Right ventricle myocardium superior (tissue), 1 donor: ENCODE measurements at places on chromosomes 6 and 20.

DNA sequence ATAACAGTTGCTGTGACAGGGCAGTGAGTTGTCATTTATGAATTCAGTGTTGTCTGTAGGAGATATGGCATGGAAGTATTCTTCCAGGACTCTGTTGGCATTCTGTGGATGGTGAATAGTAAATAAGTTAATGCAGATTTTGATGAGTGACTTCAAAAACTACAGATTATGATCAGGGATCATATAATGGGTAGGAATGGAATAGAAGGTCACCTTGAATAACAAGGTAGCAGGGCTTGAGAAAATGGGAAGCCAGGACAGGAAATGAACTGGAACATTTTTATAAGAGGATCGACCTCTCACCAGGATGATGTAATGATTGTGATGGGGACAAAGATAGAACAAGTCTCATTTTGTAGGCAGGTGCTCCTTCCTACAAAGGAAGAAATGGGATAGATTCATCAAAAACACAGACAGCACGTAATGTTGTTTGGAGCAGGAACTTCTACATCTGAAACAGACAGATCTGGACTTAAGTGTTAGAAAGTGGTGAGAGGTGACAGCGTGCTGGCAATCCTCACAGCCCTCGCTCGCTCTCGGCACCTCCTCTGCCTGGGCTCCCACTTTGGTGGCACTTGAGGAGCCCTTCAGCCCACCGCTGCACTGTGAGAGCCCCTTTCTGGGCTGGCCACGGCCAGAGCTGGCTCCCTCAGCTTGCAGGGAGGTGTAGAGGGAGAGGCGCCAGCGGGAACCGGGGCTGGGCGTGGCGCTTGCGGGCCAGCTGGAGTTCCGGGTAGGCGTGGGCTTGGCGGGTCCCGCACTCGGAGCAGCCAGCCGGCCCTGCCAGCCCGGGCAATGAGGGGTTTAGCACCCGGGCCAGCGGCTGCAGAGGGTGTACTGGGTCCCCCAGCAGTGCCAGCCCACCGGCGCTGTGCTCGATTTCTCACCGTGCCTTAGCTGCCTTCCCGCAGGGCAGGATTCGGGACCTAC is 30.8 kb upstream of the SSR1 start:
- no peak for DNase-seq

GRCh38 chr20:23320317-23320716 is 30.3 kb upstream of the NXT1 start:
- DNase-seq: no peak

GRCh38 chr6:154360476-154360875 is 3.9 kb upstream of the IPCEF1 start:
- no peak for DNase-seq

- DNase-seq: no peak
Observed at GRCh38 chr6:142521791-142522190, 220.0 kb downstream of the ADGRG6 start.

DNA sequence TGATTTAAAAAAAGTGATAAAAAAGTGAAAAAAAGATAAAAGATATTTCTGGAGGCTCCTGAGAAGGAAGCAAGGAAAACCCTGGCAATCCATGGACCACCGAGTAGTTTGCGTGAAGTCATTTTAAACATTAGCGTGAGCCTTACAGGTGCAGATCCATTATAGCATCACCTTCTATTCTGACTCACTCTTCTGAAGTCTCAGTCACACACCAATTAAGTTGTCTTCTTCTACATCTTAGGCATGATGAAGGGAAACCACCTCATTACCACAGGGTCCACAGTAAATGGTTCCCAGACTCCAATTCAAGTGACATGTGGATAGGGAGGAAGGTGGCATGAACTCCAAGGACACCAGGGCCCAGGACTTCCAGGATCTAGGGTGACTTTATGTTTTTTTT is 99.1 kb downstream of the GJA10 start:
- no peak for DNase-seq

DNA sequence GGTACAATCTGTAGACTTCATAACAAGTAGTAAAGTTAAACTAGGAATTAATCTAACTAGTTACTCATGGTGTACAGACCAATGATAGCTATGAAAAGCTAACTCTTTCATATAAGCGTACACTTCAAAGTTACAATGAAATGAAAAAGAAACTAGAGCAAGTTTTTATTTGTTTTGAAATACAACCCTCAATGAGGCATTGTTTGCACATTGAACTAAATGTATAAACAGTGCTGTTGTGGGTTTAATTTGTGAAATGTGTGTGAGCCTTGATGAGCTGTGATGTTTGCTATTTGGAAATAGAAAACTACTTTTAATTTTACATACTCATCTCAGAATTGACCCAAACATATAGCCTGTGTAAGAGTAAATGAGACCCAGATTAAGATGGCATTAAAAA is 11.1 kb upstream of the EYA4 start:
- DNase-seq: no peak

DNA sequence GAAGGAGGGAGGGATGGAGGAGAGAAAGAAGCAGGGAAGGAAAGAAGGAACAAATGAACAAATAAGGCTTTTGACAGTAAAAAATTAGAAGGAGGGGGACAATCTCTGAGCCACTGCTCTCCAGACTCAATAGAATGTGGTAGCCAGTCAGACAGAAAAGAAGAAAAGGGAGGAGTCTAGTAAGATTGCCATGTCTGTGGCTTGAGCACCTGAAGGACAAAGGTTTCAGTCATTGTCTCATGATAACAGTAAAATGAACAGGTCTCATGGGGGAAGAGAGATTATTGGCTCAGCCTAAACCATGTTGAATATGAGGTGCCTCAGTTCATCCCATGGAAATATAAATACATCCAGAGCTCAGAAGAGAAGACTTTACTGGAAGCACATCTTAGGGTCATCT is 14.0 kb upstream of the LOC128125822 start:
- DNase-seq: no peak

GRCh38 chr20:64001607-64002011 is 20.7 kb downstream of the PRPF6 start:
- no peak for DNase-seq

GRCh38 chr20:36562724-36563123 is 10.7 kb upstream of the TGIF2 start:
- no peak for DNase-seq

DNA sequence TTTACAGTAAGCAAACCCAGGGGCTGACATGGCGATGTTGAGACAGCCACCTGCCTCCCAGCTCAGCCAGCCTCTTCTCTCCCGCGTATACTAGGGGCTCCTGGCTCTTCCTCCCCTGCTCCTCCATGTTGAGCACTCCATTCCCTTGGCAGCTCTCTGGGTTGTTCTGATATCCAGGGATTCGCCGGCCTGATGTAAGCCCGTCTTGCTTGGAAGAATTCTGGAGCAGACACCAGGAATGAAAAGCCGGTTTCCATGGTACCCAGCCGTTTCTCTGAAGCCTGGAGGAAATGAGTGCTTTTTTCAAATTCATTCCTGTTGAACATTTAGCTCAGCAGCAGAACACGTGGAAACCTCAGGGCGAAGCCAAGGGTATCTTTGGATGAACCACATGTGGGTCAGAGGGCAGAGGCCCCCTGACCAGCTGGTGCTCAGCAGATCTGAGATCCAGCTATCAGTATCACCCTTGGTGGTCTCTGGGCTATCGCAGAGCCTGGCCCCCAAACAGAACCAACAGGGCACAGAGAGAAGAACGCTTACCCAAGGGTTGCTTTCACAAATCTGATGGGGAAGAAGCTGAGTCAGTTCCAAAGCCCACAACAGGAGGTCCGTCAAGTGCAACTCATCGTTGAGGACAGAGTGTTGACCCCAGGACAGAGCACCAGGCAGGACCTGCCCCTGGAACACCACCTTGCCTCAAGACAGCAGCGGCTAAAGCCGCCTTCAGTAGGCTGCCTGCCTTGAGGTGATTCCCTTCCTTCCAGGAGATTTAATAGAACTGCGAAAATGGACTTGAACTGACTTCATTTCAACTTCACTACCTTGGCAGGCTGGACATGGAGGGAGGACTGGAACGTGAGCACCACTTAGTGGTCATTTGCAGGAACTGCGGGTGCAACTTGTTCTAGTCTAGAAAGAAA is 96.1 kb upstream of the RIN2 start:
- DNase-seq: peak; percentile 62

DNA sequence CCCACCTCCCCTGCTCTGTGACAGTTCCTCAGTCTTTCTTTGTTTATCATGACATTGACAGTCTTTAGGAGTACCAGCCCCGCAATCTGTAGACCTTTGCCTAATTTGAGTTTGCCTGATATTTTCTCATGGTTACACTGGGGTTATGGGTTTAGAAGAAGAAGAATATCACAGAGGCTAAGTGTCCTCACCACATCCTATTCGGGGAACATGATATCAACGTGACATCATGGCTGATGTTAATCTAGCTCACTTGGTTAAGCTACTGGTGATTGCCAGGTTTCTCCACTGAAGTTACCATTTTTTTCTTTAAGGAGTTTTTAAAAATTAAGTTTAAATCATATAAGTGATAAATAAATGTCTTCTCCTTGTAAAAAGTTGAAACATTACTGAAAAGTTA is 127.5 kb downstream of the CEP57L1 start:
- no peak for DNase-seq
